ENCODE measurements at places on chromosomes 3 and 15. TPM values are rescaled to one million over a fixed set of nuclear protein-coding genes. Genes with fewer than 3 reads are reported as not detected.

- DNase-seq: no peak
These were observed 204.7 kb downstream of the SV2B start for GRCh38 chr15:91304786-91305185.

ITGA11 gene
- 2.0 TPM for total RNA-seq

GRCh38 chr3:68103811-68104210 lies 449.4 kb upstream of the SUCLG2 start:
- no peak for DNase-seq

TLR9 gene
- total RNA-seq: not detected

- no peak for DNase-seq
These were observed 6.2 kb upstream of the CEP70 start for GRCh38 chr3:138600100-138600745.

DNA sequence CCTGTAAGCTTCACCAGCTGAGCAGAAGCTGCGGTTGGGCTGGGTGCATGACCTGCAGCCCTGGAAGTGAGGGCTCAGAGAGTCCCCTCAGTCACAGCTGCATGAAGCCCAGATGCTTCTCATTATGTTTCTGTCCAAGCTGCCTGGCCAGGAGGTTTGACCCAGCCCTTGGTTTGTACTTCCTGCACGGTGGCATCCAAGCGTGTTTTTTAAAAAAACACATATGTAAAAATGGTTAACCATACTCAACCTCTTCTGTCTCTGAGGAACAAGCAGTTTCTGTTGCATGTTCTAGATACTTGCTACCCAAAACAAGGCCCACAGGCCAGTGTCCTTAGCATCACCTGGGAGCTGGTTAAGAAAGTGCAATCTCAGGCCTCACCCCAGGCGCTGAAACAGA lies 76.0 kb upstream of the ATP10A start:
- DNase-seq: no peak

Data from SJSA1 (cell line).